Stimulated activated CD8-positive, alpha-beta memory T cell treated with anti-CD3 and anti-CD28 coated beads, Interleukin-2, amount 100 ng/mL, for 1 hour (primary cell): ENCODE measurements at places on chromosomes 5 and 9.

GRCh38 chr5:178297751-178298150 lies 65.1 kb upstream of the PHYKPL start:
- DNase-seq, result no peak

DNA sequence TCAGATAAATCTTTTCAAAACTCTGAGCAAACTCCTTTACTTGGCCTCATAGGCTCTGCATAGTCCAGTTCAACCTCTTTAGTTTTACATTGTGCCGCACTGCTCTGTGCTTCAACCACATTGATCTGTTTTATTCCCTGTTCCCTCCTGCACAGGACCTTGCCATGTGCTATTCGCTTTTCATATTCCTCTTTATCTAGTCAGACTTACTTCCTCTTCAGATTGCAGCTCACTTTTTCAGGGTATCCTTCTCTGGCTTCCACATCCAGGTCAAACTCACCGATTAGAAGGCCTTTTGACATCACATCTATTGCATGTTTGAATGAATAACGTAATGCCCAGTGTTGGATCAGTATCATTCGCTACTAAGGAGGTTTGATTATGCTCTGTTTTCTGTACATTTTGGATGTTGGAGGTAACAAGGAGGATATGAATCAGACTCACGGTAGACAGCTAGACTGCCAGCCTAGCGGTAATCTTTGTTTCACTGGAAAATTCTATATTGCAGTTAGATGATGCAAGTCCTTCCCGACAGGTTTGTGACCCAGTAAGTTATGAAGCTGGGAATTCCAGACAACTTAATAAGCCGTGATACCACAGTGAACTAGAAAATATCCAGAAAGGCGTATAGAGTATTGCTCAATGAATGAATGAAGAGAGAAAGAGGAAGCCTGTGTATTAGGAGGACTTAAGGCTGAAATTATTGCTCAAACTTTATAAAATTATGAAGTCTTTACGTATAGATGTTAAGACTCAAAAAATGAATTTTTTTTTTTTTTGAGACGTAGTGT lies 65.7 kb downstream of the IQGAP2 start:
- no peak for DNase-seq

DNA sequence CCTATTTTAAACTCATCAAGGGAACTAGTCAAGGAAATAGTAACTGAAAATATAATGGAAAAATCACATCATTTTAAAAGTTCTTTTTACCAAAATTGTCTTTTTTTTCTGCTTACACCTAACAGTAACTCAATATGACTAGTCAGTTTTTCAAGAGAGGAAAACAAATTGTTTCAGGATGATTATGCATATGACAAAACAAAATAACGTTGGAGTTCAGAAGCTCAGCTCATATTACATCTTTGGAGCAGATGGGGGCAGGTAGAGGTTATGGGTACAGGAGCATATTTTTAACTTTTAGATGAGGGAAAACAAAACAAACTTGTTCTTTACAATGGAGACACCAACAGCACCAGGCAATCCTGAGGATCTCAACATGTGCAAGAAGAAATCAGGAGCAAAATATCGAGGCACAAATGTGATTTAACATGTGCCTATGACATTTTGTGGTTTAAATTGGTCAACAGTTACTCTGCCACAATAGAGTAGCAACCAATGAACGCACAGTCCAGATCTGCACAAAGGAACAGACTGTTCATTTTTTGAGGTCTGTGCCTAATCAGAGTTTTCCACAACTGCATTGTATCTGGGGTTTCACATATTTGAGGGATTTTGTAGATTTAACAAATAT lies 659.0 kb downstream of the ANXA1 start:
- DNase-seq, result no peak

DNA sequence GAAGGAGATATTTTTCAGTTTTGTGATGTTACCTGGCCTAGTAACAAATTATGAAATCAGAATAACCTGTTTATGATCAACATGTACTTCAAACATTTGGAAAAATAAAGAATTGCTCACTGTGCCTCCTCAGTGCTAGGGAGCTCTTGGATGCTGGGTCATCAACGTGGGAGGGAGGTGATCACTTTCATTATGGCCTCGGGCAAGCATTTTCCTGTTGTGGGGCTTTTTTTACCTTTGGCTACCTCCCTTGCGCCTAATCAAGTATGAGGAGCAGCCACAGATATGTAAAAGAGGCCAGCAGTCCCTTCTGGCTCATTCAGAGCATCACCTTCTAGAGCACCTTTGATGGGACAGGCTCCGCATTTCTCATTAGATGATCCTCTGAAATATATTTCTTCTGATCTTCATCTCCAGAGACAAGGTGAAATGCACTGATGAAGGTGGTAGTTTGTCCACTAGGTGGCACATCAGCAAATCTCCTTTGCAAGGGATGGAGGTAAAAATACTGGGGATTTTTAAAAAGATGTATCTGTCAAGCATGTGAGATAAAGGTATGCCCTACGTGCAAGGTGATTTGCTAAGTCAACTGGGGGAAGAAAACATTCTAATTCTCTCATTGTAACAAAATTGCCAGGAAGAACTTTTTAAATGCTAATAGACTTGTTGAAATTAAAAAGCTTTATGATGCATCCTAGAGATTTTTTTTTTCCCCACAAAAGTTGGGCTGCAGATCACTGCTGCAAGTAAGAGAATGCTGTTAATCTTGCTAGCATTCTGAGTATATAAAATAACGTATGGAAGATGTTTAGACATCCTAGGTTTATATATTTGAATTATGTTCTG lies 218.2 kb downstream of the MAST4 start:
- no peak for DNase-seq

GRCh38 chr9:33014665-33015014 lies 10.4 kb upstream of the DNAJA1 start:
- DNase-seq, result no peak

- no peak for DNase-seq
Observed at GRCh38 chr9:84781458-84781857, 111.9 kb downstream of the NTRK2 start.

DNA sequence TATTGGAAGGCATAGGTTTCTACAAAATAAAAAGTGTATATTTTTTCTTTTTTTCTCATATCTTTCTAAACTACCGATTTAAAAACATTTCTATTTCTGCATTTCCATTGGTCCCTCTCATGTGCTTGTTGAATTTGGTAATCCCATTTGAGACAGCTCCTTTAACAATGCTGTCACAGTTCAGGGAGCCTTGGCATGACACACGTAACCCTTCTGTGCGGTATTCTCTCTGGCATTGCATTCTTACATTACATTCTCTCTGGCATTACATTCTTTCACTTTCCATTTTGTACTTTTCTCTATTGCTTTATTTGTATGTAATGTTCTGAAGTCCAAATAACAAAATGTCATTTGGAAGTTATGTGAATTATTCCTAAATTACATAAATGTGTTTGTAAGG lies 150.7 kb upstream of the RASGRF2 start:
- no peak for DNase-seq

- DNase-seq, result no peak
Observed at GRCh38 chr5:82100303-82101077, 128.7 kb downstream of the ATG10 start.

GRCh38 chr5:123511290-123511647 lies 708 bp upstream of the CSNK1G3 start:
- DNase-seq, result no peak

DNA sequence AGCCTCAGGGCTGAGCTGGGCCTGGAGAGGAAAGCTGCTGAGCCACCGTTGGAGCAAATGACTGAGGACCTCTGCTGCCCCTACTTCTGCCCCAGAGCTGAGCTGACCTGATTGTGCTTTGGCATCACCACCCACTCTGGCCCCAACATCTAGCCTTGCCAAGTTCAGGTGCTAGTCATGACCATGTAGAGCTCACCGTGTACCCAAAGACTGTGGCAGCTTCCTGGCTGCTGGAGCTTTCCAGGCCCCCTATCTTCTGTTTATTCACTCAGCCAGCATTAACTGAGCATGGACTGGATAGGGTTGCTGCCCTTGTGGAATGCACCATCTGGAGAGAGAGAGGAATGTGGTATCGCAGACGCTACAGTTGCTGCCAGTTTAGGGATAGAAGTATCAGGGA lies 49.1 kb downstream of the JADE2 start:
- DNase-seq, result no peak

- DNase-seq, result no peak
Observed at GRCh38 chr9:87007711-87008366, 60.5 kb upstream of the GAS1 start.
